ENCODE measurements at places on chromosomes 1 and 21.

- DNase-seq: no peak
These were observed 39.7 kb upstream of the GJB5 start for GRCh38 chr1:34715139-34715538.

DNA sequence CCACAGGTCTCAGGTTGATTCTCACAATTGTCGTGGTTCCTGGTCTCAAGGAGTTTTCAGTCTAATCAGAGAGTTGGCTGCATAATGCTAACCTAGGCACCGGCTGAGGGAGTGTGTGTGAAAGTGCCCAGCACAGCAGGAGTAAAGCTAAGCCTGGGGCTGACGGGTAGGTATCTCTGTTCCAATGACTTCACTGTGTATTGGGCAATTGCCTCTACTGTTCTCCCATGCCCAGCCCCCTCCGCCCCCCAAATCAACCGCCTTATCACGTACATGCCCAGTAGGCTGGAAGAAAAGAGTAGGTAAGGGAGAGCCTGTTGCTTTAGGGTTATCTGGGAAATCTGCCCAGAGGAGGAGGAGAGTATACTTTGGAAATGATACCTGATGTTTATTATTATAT lies 54.7 kb downstream of the MRPS6 start:
- no peak for DNase-seq

DNA sequence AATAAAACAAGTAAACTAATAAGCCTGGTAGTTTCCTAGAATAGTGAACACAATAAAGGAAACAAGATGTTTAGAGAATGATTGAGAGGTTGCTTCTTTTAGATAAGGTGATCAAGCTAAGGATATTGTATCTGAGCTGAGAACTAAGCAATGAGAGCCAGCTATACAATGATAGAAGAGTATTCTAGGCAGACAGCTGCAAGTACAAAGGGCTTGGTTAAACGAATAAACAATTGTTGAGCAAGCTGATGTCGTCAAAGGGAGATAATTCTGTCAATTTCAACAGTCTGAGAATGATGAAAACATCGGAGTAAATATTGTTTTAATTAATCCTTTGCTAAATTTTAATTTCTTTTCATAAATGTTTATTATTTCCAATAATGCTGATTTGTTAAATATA lies 5.5 kb upstream of the FH start:
- DNase-seq: no peak

- DNase-seq: no peak
These were observed 81.5 kb upstream of the LPGAT1 start for GRCh38 chr1:211912038-211912437.

- no peak for DNase-seq
These were observed 10.1 kb downstream of the DIPK1A start for GRCh38 chr1:92951141-92951582.

- no peak for DNase-seq
These were observed 3.3 kb downstream of the AMPD2 start for GRCh38 chr1:109622895-109623294.

DNA sequence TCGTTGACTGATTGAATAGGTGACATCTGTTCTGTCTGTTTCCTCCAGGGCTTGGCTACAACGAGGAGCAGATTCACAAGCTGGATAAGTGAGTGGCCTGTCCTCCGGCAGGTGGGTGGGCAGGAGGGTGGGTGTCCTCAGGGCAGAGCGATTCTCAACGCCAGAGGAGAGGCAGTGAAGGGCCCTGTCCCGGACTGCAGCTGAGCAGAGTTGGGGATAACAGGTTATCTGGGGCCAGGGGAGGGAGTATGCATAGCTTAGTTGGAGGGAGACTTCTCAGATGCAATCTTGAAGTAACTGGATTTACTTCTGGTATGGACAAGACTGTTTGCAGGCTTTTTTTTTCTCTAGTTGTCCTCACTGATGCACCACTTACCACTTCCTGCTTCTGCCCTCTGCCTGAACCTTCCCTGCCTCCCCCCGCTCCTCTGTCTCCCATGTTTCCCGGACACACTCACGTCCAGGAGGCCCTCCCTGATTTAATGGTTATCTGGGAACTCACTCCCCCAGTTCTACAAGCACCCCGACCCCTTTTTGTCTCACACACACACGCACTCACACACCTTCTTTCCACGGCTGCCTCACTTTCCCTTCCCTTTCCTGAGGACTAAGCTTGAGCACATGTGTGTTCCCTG lies 16.4 kb upstream of the RASSF5 start:
- no peak for DNase-seq

DNA sequence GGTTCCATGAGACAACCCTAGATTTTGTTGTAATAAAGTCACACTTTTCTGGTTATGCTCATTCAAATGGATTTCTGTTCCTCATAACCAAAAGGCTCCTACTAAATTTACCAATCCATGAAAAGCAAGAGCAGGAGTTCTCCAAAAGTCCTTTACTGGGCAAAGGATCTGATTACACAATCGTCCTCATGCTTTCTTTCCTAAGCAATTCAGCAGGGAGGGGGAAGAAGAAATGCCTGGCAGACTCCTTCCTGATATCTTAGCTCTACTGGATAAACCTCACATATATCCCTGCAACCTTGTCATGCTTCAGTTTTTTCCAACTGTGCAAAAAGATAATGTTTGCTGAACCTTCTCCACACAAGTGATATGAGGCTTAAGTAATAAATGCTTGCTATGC lies 67.6 kb upstream of the GUCA2B start:
- DNase-seq: no peak
